ENCODE measurements at places on chromosomes 2 and 18. TPM values are rescaled to one million over a fixed set of nuclear protein-coding genes. Genes with fewer than 3 reads are reported as not detected.

- DNase-seq, result no peak
Observed at GRCh38 chr2:5360081-5360480, 332.1 kb upstream of the SOX11 start.

DNA sequence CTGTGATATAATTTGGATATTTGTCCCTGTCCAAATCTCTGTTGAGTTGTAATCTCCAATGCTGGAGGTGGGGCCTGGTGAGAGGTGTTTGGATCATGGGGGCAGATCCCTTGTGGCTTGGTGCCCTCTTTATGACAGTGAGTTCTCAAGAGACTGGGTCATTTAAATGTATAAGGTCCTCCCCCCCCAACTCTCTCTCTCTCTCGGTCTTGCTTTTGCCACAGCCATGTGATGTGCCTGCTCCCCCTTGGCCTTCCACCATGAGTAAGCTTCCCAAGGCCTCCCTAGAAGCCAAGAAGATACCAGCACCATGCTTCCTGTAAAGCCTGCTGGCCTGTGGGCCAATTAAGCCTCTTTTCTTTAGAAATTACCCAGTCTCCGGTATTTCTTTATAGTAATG is 58.6 kb downstream of the FN1 start:
- DNase-seq, result no peak

DNA sequence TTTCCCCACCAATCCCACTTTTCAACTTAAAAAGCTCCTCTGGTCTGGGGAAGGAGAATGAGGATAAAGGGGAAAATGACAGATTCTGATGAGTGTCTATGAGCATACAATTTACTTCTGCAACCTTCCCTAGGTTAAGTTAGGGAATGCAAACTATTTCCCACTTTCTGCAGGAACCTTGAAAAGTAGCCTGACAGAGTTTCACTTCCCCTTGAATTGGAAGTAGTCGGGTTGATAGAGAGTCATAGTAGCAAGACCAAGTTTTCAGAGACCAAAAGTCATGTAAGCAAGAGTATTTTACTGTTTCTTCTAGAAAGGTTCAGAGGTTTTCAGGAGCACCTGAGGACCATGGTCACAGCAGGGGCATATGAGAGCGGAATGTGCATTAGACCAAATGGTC is 815.1 kb downstream of the CPS1 start:
- DNase-seq, result no peak

GRCh38 chr18:77970814-77971213 is 721.2 kb downstream of the GALR1 start:
- DNase-seq, result no peak

DNA sequence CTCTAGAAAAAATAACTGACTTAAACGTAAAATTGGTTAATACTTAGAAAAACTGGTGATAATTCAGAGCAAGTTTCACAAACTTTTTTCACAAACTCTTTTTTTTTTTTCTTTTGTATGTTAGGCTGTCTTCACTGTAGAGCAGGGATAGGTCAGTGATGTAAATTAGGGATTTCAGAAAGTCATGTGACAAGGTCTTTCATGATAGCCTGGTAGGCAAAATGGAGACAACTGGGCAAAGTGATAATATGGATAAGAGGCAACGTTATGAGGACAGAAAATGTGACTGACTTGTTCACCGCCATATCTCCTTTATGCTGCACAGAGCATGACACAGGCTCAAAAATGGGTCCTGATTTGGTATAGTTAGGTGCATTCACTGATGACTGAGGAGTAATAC is 39.4 kb upstream of the BBS5 start:
- no peak for DNase-seq

GRCh38 chr2:40204268-40204667 is 247.6 kb downstream of the SLC8A1 start:
- no peak for DNase-seq

- DNase-seq, result no peak
Observed at GRCh38 chr2:127085317-127085681, 21.7 kb downstream of the BIN1 start.

GRCh38 chr2:232537079-232537478 is 2.4 kb upstream of the CHRNG start:
- peak; percentile 20 for DNase-seq

GRCh38 chr2:233450864-233451575 is 96.7 kb downstream of the DGKD start:
- peak; percentile 27 for DNase-seq

GRCh38 chr2:222423632-222424275 is 589 bp upstream of the SGPP2 start:
- DNase-seq, result no peak

GRCh38 chr2:40546439-40547191 is 94.7 kb upstream of the SLC8A1 start:
- no peak for DNase-seq

GRCh38 chr2:133937669-133938068 is 316.2 kb upstream of the MGAT5 start:
- no peak for DNase-seq

DNA sequence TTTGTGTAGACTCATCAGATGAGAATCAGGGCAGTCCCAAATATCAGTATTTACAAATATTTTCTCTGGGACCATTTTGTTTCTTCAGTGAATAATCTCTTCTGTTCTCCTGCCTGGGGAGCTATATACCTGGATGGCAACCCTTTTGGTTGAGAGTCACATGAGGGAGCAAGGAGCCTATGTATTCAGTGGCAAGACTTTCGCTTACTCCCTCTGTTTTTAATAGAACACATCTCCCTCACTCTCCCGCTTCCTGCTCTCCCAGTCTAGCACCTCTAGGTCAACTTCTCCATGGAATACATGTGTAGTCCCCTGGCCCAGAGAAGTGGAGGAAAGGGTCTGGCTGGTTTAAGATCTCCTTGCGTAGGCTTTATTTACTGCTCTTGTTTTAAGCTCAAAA is 600.3 kb downstream of the CCDC85A start:
- DNase-seq, result no peak

DNA sequence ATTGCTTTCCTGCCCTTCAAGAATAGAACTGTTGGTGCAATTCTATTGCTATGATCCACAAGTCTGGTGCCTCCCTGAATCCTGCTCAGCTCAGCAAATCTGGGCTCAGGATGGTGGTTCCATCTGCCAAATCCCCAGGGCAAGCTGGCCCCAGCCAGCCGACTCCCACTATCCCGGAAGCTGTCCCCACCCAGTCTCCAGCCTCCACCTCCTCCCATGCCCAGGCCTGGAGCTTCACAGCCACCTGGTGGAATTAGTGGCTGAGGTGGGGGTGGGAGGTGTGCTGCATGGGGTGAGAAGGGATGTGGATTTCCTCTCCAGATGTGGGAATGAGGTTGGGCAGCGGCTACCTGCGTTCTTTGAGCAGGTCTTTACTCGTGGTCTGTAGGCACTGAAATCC is 119.3 kb upstream of the SMAD2 start:
- no peak for DNase-seq

DNA sequence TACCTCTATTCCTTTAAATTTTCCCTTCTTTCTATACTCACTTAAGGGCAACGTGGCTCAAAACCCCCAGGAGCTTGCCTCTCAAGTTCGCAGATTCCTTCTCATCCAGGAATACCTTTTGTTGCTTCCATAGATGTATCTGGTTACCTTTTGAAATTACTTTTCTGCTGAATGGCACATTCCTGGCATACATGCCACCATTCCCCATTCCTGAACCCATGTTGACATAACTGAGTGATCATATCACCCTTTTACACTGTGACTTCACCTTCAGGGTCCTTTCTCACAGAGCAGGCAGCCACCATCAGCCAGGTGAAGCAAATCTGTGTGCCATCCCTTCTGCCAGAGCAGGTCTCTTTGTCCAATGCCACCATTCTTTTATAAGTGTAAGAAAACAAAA is 615.8 kb downstream of the ARHGAP15 start:
- DNase-seq, result no peak

DNA sequence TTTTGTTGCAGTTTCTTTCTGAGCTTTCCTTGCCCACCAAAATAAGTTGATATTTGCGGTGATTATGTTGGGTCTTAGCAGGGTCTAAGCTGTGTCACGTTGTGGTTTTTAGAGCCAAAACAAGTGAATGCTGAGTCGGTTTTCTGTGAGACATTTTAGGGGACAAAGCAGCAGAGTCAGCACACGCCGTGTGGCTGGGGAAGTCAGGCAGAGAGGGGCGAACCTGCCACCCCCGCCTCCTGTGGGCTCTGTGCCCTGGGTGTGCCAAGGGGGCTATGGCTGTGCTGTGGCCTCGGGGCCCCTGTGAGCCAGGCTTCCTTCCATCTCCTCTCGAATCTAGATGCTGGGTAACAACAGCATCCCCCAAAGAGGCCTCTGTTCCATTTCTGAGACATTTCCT is 30.8 kb upstream of the TMEM87B start:
- DNase-seq, result no peak

DNA sequence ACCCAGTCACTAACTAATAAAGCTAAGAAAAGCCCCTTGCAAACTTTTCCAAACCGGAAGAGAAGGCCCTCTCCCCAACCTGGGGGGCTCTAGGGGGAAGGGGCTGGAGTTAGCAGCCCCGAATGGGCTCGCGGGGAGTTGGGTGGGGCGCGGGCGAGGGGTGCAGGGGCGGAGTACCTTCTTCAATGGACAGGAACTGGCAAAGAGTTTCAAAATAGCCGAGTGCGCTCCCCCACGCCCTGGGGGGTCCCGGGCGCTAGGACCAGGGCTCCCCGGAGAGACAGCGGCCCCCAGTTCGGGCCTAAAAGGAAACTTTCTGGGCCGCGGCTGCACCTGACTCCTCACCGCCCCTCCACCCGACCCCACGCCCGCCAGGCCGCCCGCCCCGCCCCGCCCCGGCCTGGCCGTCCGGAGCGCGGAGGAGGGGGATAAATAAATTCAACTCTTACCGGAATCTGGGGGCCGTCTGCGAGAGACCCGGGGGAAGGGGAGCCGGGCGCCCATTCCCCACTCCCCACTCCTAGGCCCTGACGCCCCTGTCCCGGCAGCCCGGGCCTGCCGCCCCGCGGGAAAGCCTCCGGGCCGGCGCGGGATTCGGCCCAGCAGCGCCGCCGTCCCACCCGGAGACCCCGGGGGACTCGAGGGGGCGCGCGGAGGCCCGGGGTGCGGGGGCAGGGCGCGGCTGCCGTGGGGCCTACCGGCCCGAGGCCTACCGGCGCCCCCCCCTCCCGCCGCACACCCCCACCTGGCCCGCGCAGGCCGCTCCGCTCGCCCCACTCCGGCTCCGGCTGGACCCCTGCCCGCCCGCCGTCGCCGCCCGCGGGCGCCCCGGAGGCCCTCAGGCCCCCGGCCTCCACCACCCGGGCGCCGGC is 868 bp downstream of the INO80D start:
- DNase-seq, result peak; percentile 81

DNA sequence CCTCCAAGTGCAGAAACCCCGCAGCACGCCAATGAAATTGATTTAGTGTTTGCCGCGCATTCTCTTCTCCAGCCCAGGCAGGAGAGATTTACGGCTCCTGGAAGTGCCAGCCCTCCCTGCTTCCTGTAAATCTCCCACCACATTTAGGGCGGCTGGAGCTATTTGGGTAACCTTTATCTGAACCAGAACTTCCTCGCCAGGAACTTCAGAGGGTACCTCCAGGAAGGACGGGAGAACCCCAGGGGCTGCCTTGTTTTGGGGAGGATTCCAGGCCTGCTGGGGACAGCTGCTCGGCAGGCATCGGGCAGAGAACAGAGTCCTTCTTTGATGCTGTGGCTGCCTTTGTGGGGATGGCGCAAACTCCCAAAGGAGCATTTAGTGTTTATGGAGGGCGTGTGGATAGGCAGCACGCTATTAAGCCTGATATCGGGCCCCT is 122.0 kb upstream of the MYCN start:
- no peak for DNase-seq

DNA sequence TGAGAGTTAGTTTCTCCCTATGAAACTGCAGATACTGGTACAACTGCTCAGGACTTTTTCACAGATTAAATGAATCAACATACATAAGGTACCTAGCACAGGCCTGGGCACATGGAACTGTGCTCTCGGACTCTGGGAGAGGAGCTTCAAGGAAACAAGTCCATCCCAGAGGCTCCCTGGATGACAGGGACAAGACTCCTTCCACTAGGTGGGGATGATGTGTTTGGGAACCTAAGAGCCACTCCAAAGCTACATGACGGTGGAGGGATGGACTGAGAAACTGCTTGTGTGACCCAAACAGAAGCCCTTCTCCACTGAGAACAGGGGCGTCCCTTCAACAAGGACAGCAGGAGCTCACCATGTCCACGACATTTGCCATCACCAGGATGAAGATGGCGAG is 37.1 kb downstream of the CENPO start:
- DNase-seq, result no peak

- DNase-seq, result peak; percentile 57
Observed at GRCh38 chr18:57428221-57429150, 6.7 kb upstream of the ONECUT2 start.

DNA sequence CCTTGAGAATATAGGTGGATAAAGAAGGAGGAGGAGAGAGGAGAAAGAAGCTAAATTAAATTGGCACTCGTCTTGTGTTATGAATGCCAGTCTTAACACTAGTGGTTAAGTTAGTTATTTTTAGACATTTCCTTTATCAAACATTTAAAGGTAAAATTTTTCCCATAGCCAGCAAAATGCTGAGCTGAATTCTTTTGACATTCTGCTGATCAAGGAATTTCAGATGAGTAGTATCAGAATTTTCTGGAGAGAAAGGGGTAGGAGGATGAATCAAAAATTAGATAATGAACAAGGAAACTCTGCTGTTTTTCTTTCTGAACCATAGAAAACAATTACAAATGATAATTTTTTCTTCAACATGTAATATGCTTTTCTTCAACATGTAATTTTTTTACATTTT is 52.5 kb downstream of the ASXL3 start:
- DNase-seq, result no peak

DNA sequence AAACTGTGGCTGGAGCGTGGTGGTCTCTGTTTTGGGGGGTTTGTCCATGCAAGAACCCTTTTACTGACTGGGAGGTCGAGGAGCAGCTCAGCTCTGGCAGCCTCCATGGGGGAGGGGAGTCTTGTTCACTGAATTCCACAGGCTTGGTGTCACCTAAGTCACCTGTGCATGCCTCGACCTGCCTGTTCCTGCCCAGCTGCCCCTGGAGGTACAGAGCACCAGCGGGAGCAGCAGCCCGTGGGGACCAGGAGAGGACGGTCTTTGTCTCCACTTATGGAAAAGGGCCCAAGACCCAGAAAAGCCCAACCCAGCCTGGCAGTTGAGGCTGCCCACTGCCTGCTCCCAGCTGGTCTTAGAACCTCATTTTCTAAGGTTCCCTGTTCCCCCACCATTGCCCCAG is 168.7 kb upstream of the AGAP1 start:
- DNase-seq, result no peak

- DNase-seq, result no peak
Observed at GRCh38 chr2:1421731-1422130, 8.5 kb downstream of the TPO start.

GRCh38 chr2:216922175-216922780 is 62.4 kb upstream of the TNP1 start:
- DNase-seq, result no peak

Gene FOXI3
- not detected for total RNA-seq

Gene AOX1
- total RNA-seq, result 1.5 TPM

Gene ACTG2
- 3.9 TPM for total RNA-seq

Gene CD207
- total RNA-seq, result 0.16 TPM

Gene PSMA8
- not detected for total RNA-seq

Gene TTN
- 4,176 TPM for total RNA-seq

Gene ALPP
- not detected for total RNA-seq

Gene SKA1
- total RNA-seq, result 0.13 TPM

Gene SP100
- 46.3 TPM for total RNA-seq

All from cardiac septum (tissue), 1 donor.